ENCODE measurements at places on chromosomes 12 and 14.

GRCh38 chr14:103334644-103335622 is 896 bp downstream of the EIF5 start:
- peaks cover 4% of the 10 kb centered on the region for H3K4me1 ChIP-seq
- peak overlapping the region; percentile 99 for H3K27ac ChIP-seq
- H3K36me3 ChIP-seq, result peaks cover 47% of the 10 kb centered on the region
- H3K4me3 ChIP-seq, result peak overlapping the region; percentile 95
- DNase-seq, result peak; percentile 72

GRCh38 chr12:121467638-121468498 is 68.0 kb downstream of the RNF34 start:
- peaks cover 22% of the 10 kb centered on the region for H3K4me1 ChIP-seq
- H3K27me3 ChIP-seq, result no peaks in the 10 kb centered on the region
- peak overlapping the region; percentile 52 for H3K4me3 ChIP-seq

GRCh38 chr12:132287391-132288238 is 41.8 kb downstream of the GALNT9 start:
- H3K4me1 ChIP-seq, result peaks cover 6% of the 10 kb centered on the region
- H3K27ac ChIP-seq, result no peak overlapping the region
- H3K27me3 ChIP-seq, result peaks cover 50% of the 10 kb centered on the region
- DNase-seq, result peak; percentile 37
- no peak overlapping the region for H3K4me3 ChIP-seq
- no peaks in the 10 kb centered on the region for H3K36me3 ChIP-seq

DNA sequence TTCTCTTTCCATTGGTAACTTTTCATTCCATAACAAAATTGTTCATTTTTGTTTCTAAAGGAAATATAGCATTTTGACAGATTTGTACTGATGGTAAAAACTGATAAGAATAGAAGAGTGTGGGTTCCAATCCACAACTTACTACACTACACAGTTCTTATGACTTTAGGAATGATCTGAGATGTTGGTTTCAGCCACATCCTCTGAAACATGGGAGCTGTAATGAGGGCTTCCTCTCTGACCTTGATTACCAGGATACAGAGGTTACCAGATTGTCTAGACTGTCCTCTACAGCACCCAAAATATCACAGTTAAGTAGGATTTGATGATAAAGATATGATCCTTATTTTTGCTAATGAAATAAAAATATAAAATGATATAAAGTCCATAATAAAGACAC is 1184.6 kb downstream of the FLRT2 start:
- H3K27me3 ChIP-seq, result no peaks in the 10 kb centered on the region
- H3K4me1 ChIP-seq, result no peaks in the 10 kb centered on the region
- no peak overlapping the region for H3K27ac ChIP-seq
- no peaks in the 10 kb centered on the region for H3K36me3 ChIP-seq

DNA sequence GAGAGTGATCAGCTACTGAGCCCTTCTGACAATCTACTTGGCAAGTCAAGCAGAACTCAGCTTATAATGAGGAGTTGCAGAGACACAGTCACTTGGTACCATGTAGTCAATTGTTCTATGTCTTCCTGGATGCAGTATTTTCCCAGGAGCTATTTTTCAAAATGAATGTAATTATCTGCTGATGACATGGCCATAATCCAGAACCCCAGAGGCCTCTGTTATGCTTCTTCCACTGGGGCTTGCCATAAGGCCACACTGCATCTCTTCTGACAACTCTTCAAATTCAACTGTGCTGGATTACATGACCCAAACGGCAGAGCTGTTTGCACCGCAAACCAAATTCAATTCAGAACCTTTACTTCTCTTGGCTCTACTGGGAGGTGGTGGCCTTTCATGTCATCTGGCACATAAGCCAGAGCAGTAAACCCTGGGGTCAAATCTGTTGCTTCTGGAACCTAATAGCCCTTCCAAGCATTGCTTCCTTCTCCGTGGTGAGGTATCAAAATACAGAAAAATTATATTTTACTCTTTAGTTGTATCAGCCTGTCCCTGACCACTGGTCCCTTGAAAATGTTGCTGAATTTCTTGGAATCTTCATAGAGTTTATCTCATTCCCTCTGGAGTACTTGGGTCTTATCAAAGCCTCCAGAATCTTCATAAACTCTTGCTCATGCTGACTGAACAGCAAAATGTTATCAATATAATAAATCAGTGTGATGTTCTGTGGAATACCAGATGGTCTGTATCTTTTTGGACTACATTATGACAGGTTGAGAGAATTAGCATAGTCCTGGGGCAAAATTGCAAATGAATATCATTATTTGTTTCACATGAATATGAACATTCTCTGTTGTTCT is 79.4 kb upstream of the DCN start:
- H3K27ac ChIP-seq, result no peak overlapping the region
- no peak overlapping the region for H3K4me3 ChIP-seq
- no peak for DNase-seq
- H3K4me1 ChIP-seq, result no peaks in the 10 kb centered on the region
- no peaks in the 10 kb centered on the region for H3K36me3 ChIP-seq

DNA sequence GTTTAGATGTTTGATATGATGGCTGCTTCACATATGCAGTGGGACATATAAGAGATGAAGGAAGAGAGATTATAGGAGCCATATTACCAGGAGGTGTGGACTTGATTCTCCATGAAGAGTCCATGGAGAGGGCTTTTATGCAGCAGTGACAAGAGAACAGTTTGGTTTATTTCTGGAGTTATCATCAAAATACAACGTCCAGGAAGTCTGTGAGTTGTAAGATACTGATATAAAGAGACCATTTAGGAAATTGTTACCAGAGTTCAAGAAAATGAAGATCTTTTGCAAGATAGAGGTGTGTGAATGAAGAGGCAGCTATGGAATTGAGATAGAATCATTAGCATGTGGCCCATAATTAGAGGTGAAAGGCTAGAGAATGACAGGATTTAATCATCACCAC is 431.7 kb downstream of the NPAS3 start:
- DNase-seq, result no peak

DNA sequence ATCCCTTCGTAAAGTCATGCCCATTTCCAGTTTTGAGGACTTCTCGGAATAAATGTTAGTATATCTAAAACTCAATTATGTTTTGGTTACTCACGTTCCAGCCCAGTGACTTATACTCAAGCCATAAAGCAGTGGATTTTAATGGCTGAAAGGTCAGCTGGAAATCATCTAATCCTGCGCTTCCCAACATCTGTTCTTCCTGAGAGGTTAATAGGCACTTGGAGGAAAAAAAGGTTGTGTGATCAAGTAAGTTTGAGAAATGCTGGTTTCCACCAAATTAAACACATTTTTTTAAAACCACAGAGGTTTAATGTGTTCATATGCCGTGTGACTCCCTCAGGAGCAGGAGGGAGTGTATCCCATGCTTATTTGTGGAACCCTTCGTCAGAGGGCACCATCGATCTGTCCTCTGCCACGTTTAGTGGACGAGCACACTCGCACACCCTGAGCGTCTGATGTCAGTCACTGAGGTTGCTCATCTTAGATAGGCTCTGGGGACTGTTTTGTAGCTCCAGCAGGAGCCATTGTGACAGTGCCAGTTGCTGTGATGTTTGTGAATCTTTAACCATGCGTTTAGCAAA is 41.4 kb downstream of the FBXL14 start:
- no peaks in the 10 kb centered on the region for H3K4me1 ChIP-seq
- no peak overlapping the region for H3K4me3 ChIP-seq
- no peak overlapping the region for H3K27ac ChIP-seq
- DNase-seq, result no peak
- no peaks in the 10 kb centered on the region for H3K36me3 ChIP-seq

DNA sequence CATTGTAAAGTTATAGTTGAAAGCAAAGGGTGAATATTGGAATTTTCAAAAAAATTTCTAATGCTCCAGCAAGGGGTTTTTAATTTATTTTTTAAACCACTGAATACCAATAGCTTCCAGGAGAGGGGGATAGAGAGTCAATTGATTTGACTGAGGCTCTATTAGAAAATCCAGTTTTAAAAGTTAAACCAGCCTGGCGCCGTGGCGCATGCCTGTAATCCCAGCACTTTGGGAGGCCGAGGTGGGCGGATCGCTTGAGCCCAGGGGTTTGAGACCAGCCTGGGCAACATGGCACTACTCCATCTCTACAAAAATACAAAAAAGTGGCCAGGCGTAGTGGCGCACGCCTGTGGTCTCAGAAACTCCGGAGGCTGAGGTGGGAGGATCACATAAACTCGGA is 150.1 kb downstream of the SLC38A4 start:
- H3K36me3 ChIP-seq, result no peaks in the 10 kb centered on the region
- H3K4me1 ChIP-seq, result no peaks in the 10 kb centered on the region
- DNase-seq, result peak; percentile 23
- no peak overlapping the region for H3K27ac ChIP-seq

GRCh38 chr12:132146772-132147422 is 2.6 kb downstream of the NOC4L start:
- no peak overlapping the region for H3K4me3 ChIP-seq
- DNase-seq, result no peak
- H3K27ac ChIP-seq, result no peak overlapping the region
- no peaks in the 10 kb centered on the region for H3K27me3 ChIP-seq
- peaks cover 16% of the 10 kb centered on the region for H3K4me1 ChIP-seq

- no peak overlapping the region for H3K4me3 ChIP-seq
- DNase-seq, result no peak
- H3K27me3 ChIP-seq, result no peaks in the 10 kb centered on the region
- H3K4me1 ChIP-seq, result peaks cover 30% of the 10 kb centered on the region
- no peak overlapping the region for H3K27ac ChIP-seq
Measured at GRCh38 chr14:104151566-104152245, 13.3 kb downstream of the KIF26A start.

- no peaks in the 10 kb centered on the region for H3K4me1 ChIP-seq
- H3K4me3 ChIP-seq, result no peak overlapping the region
- H3K36me3 ChIP-seq, result no peaks in the 10 kb centered on the region
- H3K27ac ChIP-seq, result no peak overlapping the region
- no peaks in the 10 kb centered on the region for H3K27me3 ChIP-seq
Measured at GRCh38 chr14:79580414-79580813, 630.9 kb downstream of the DIO2 start.
